ENCODE measurements at places on chromosomes 5 and 9.

DNA sequence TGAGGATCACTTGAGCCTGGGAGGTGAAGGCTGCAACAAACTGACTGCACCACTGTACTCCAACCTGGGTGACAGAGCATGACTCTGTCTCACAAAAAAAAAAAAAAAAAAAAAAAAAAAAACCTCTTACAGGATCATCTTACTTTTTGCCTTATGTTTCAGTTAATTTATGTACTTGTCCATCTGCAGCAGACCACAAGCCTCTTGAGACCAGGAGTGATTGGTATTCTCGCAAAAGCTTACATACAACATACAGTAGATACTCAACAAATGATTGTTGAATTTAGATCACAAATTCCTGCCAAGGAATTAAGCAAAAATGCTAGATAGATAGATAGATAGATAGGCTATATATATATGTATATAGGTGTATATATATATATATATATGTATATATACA lies 12.4 kb downstream of the CEMIP2 start:
- DNase-seq, result no peak

GRCh38 chr5:91272858-91273257 lies 110.3 kb downstream of the ARRDC3 start:
- DNase-seq, result no peak

DNA sequence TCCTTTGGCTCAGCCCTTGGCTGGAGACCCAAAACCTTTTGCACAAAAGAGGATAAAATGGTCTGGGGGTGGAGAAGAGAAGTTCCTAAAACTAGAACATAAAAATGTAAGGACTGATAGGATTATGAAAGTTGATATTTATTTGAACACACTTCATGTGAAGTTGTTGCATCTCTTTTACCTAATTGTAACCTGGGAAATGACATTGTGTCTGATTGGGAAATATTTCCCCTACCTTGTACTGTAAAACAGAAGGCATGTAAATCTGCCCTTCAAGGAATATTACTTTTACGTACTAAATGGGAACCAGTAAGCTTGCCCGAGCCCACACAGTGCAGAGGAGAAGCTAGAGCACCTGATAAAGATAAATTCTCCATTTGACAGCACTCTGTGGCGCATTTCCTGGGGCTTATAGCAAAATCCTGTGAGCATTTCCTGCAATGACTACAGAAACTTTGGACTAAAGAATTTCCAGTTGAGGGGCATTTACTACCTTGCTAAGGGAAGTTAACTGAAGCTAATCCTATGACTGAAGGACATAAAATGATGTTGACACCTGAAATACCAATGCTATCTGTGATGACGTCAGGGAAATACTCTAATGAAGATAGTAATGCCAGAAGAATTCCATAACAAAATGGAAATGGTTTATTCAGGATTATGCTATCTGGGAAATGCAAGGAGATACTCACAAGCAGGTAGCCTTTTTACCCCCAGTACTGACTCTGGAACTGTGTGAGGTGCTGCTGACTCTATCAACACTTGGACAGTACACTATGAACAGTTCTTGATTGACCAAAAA lies 78.3 kb upstream of the LIFR start:
- no peak for DNase-seq

DNA sequence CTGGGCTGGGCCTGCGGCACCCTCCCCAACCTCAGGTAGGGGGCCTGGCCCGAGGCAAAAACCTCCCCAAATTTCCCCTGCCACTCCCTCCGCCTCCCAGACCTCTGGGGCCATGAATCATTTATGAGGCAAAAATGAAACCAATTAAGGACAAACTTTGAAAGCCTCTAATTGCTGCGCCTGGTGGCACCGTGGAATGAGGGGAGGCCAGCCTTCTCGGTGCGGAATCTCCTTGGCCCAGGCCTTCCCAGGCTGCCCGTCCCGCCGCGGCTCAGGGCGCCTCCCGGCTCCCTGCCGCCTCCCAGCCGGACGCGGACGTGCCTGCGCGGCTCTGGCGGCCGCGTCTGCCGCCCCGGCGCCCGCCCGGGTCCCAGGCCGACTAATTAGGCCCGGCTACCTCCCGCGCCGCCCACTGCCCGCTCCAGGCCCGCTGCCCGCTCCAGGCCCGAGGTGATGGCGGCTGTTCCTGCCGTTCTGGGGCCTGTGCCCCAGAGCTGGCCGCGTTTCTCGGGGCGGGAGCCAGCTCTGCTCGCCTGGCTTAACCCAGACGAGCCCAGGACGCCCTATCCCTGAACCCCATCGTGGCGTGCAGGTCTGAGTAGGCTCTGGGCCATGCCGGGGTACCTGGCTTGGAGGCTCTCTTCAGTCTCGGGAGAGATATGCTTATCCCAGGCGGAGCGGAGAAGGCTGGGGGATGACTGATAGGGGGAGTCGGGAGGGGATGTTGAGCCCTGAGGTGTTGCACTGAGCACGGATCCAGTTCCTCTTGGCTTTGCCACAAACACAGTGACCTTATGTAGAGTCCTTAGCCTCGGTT lies 20.1 kb downstream of the CXXC5 start:
- DNase-seq, result no peak

DNA sequence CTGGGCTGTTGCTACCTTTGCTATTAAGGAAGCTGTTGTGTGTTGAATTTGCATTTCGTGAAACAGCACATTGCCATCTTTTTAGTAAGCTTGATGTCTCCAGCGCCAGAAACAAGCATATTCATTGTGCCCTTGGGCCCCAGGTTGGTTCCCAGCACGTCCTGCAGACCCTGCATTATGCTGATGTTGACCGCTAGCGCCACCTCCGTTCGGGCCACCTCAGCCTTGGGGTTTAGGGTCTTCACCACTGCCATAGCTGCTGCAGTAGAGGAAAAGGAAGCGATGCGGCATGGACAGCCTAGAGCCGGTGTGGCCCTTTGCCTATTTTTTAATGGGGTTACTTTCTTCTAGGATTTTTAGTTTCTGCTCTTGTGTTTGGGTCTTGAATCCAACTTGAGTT lies 23.8 kb upstream of the OTULIN start:
- DNase-seq, result no peak

DNA sequence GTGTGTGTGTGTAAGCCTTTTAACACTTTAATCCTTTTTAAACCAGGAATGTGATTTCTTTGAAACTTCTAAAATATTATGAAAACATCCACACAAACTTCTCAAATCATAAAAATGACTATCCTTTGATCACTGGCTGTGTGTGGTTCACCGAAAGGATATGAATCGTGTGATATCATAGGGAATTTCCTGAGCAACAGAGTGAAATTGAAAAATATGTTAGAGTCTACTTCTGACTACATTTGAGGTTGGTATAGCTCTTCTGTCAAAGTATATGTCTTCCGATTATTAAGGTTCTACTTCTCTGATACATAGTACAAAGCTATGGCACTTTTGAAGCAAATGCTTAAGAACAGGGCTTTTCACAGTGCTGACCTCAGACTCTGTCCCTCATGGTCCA lies 40.3 kb downstream of the RGMB start:
- DNase-seq, result no peak

DNA sequence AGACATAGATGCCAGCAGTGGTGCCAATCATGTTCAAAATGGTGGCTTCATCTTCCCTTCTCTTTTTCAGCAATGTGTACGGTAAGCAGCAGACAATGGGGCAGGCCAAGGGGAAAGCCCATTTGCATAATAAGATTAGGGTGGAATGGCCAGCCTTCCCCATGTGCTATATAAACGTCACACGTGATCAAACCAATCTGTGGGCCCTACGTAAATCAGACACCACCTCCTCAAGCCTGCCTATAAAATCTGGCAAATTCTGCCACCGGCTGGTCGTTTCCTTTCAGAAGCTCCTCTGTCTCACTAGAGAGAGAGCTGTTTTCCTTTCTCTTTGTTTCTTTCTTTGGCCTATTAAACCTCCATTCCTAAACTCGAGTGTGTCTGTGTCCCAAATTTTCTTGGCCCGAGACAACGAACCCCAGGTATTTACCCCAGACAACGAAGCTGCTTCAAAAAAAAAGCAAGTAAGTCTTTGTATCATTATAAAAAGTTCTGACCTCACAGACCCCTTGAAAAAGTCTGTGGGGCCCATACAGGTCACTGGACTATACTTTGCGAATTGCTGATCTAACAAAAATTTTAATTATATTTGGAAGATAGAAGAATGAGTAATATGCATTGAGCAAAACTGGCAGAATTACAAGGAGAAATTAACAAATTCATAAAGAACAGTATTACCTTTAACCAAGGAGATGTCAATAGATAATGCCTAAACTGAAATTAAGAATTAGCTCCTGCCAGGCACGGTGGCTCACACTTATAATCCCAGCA lies 15.2 kb downstream of the ZBTB5 start:
- no peak for DNase-seq

DNA sequence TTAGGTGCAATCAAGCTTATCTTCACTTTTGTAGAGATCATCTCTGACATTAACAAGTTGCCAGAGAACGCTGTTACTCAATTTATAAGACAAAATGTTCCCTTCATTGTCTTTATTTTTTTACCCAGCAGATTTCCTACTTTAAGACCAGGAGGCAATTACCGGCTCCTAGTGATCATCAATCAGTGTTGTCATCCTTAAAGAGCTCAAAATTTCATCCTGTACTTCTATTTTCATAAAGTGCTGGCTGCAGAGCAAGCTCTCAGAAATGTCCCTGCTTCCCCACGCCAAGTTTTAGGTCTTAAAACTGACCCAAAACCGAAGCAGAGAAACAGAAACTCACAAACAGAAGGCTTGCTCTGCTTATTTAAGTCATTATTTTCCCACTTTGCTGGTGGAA lies 82.9 kb downstream of the PJA2 start:
- no peak for DNase-seq

- peak; percentile 60 for DNase-seq
Observed at GRCh38 chr5:134648425-134649162, at the start of gene SEC24A. Gene SEC24A, plus strand, starts transcription at chr5:134648785. Its CDS starts 292 bp downstream, at chr5:134649077.

DNA sequence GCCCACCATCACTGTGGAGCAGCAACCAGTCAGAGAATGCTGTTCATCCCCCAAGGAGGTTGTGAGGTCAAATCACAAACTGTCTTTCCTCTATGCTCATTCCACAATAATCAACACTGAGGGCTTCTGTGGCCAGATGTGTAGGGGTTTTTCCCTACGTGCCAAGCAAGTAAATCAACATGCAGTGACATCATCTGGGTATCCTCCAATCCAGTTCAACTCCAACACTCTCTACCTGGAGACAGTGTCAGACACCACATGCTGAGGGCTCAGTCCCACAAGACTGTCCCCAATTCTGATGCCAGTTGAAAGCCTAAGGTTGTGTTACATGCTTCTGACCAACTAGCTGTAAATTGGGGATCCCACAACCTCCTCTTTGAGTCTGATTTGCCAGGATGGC lies 57.3 kb upstream of the DMRT1 start:
- no peak for DNase-seq

GRCh38 chr5:129804705-129805104 lies 56.8 kb downstream of the MINAR2 start:
- no peak for DNase-seq

- DNase-seq, result no peak
Observed at GRCh38 chr5:146622391-146622790, 106.4 kb upstream of the GPR151 start.

GRCh38 chr9:130746434-130747212 lies 53.0 kb downstream of the EXOSC2 start:
- DNase-seq, result no peak

GRCh38 chr9:26650325-26650724 lies 242.3 kb downstream of the CAAP1 start:
- no peak for DNase-seq

- DNase-seq, result no peak
Observed at GRCh38 chr9:90132866-90133265, 509.8 kb downstream of the DIRAS2 start.

GRCh38 chr5:103174147-103174546 lies 54.0 kb downstream of the PPIP5K2 start:
- DNase-seq, result no peak

DNA sequence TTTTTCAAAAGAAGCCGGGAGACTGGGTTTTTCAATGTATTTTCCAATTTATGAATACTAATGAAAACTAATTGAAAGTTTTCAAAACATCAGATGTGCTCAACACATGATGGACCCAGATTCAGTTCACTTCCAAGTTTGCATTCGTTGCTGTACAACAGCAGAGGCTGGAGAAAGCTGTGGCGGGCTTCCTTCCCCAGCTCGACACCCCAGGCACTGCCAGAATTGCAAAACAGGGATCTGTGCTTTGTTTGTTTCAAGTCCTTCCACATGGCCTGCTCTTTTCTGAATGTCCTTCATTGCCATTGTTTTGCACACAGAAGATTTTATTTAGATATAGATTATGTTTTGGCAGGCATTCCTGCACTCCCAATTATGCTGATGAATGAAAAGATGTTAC lies 30.3 kb upstream of the INSYN2B start:
- DNase-seq, result no peak

- DNase-seq, result no peak
Observed at GRCh38 chr5:141039517-141039916, 11.7 kb upstream of the PCDHB1 start.

GRCh38 chr5:42514754-42515153 lies 91.5 kb downstream of the GHR start:
- no peak for DNase-seq

DNA sequence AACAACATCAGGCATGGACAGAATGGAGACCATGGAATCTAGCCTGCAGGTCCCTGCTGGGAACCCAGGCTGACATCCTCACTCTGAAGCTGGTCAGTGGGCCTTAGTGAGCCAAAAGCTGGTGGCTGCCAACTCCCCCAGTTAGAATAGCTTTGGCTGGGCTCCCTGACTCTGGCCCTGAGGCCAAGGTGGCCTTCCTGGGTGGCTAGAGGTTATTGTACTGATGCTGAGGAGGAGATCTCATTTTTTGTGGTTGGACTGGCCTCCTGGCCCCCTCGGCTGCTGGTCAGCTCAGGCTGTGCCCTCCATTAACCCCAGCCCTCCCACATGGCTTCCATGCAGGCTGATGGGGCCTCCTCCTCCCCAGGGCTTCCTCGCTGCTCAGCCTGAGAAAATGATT lies 101.2 kb upstream of the PANK3 start:
- no peak for DNase-seq

- DNase-seq, result no peak
Observed at GRCh38 chr9:98774746-98775145, 21.6 kb downstream of the ANKS6 start.

- DNase-seq, result no peak
Observed at GRCh38 chr9:83622433-83622938, 457 bp upstream of the IDNK start.

DNA sequence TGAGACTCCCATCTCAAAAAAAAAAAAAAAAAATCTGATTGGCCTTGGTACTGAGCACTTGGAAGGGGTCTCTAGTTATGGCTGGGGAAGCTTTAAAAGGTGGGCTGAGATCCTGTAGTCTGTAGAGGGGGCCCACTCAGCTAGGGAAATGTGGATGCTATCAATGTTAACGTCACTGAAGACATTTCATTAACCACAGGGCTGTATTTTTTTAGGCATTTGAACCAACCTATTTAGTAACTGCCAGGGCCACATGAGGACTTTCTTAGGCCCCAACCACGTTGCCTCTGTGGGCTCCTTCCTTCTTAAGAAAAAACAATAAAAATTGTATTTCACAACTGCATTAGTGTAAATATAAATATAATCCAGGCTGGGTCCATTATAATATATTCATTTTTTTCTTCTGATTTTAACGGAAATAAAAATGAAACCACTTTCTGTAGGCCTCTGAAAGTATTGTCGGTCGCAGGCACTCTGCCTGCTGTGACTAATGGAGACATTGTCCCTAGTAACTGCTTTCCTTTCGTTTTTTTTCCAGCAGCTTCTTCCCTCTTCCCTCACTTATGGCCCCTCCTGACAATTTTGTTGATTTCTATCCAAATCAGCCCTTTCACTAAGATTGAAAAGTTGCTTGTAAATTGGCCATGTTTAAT lies 71.6 kb downstream of the GCNT1 start:
- DNase-seq, result no peak

- DNase-seq, result no peak
Observed at GRCh38 chr5:130992095-130992494, 173.0 kb downstream of the HINT1 start.

Measured in left renal pelvis (tissue), 4 donors.